ENCODE measurements at places on chromosomes 12 and 14.

DNA sequence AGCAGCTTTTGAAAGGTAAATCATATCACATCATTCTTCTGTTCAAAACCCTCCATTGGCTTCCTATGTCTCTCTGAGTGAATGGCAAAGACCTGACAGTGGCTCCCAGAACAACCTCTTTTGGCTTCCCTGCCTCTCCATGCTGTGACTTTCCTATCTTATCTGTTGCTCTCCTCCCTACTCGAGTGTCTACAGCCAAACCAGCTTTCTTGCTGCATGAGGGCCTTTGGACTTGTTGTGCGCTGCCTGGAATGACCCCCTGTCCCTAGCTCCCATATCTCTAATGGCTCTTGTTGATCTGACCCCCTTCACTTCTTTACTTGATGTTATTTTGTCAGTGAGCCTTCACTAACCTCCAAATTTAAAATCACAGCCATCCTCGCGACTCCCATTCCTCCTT, 2.5 kb downstream of the SYNE2 start:
- ATAC-seq, result no peak

GRCh38 chr14:34605461-34605860, 24.5 kb downstream of the SNX6 start:
- ATAC-seq, result no peak

GRCh38 chr12:1552171-1552570, 42.2 kb downstream of the FBXL14 start:
- no peak for ATAC-seq

DNA sequence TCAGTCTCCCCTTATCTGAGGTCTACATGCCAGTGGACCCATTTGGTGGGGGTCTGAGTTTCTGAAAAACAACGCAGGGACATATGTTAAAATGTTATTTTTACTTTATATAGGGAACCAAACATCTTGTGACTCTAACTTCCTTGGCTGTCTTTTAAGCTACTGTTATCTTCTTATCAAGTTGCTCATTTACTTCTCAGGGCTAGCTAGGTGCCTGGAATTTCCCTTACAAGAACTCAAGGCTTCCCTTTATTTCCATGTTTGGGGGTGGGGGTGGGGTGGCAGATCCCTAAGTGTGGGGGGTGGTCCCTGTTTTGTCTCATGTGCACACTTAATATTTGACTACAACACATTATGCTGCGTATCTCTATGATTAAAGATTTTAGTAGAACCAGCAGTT, 31.6 kb downstream of the PPP1R36 start:
- no peak for ATAC-seq

- peak; percentile 98 for ATAC-seq
Observed at GRCh38 chr12:93742110-93742934, 65.1 kb downstream of the CRADD start.

GRCh38 chr14:76887191-76887590, 61.0 kb downstream of the LRRC74A start:
- ATAC-seq, result no peak

DNA sequence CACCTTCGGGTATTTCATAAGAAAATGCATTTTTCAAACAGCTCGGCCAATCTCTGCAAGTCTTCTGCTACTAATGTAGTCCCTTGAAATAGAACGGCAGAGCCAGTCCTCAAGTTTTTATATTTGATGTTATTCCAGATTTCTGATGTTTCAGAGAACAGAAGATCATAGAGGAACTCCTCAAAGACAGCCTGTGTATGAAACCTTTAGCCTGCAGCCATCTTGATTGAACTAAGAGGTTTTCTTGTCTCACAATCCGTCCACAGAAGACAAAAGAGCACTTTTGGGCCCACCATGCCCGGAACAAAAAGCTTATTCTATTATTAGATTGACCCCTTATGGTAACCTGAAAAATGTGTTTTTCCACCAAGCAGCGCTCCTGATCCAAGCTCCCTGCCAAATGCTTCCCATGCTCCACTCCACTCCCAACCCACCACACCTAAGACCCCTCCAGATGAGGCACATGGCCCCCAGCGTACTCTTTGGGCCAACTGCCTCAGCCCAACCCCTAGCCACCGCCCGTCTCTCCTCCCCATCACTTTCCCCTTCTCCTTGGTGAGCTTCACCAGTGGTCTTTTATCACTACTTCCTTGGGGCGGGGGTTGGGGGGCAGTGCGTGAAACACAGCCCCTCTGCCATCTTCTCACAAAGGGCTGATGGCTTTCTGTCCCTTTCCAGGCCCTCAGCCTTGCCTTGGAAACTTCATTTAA, 175.8 kb downstream of the CALM1 start:
- no peak for ATAC-seq

- ATAC-seq, result no peak
Observed at GRCh38 chr12:91991399-91992187, 154.1 kb downstream of the BTG1 start.

DNA sequence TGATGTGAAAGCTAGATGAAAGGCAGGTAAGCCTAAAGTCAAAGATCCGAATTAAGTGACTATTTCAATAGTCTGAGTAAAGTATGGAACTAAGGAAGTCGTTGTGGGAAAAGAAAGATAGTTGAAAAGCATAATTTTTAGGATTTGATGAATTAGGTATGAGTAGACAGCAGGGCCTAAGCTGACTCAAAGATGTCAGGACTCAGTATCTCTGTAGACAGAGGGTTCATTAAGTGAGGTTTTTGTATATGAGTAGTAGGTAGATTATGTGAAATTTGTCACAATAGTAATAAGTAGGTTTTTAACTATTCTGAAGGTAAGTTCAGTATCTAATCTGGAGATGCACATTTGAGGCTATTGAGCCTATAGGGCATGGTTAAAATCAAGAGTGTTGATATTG, 196.4 kb downstream of the RASSF9 start:
- no peak for ATAC-seq

DNA sequence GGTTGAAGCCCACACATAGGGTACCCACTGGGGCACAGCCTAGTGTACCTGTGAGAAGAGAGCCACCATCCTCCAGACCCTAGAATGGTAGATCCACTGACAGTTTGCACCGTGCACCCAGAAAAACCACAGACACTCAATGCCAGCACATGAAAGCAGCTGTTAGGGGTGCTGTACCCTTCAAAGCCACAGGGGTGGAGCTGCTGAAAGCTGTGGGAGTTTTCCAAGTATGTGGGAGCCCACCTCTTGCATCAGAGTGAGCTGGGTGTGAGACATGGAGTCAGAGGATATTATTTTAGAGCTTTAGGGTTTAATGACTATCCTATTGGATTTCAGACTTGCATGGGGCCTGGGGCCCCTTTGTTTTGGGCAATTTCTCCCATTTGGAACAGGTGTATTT, 30.5 kb downstream of the TSPAN19 start:
- ATAC-seq, result no peak

DNA sequence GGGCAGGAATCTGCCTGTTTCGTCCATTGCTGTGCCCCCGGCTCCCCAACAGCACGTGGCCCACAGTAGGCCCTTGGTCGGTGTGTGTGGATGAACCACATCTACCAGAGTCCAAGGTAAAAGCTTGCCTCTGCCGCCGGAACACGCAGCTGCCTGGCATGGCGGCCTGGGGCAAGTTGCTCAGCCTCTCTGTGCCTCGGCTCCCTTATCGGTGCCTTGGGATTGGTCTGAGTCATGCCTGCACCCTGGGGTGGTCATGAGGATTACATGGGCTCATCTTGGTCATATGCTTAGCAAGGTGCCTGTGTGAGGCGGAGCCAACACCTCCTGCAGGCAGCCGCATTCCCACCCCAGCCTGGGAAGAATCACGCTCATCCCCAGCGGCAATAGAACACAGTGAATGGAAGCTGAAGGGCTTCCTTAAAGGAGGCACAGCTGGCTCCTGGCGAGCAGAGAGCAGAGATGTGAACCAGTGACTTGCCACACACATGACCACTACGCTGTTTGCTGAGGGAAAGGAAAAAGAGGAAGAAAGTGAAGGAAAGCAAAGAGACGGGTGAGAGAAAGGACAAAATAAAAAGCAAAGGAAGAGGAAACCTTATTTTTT, 5.5 kb upstream of the SCARB1 start:
- ATAC-seq, result no peak

DNA sequence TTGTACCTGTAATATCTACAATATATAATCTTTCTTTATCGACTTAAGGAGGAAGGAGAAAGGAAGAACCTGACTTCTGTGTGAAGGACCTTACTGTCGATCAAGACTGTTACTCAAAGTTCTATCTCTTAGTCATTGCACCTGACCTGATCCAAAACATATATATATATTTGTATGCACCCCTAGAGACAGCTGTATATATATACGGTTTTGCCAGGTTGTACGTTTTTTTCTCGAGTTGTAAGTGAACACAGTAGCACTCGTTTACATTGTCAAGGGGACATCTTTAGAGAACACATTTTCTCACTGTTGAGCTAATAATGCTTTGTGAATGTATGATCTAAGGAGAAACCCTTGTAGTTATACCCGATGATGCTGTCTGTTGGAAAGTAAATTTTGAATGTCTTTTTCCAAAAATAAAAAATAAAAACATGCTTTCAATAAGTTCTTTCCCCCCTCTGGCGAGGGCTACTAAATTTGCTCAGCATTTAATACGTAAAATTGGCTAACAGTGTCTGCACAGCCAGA, 536 bp upstream of the SLC35E3 start:
- no peak for ATAC-seq

DNA sequence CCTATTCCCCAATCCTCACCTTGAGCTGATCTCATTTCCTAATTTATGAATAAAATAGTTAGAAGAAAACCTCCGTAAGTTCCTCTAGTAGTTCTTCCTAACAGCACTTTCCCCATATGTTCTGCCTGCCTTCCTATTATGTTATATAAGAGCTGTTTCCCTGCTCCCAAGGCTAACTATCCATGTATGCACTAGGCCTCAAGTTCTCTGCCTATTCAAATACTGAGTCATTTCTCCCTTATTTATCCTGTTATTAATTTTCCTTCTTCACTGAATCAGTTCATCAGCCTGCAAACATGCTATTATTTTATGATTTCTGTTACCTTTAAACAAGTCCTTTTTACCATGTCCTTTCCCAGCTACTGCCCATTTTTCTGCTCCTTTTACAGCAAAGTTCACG, 164.1 kb downstream of the EPS8 start:
- no peak for ATAC-seq

GRCh38 chr12:49346659-49347310, at the start of gene DNAJC22:
Gene DNAJC22, plus strand, starts transcription at chr12:49346888. Its CDS starts 1,985 bp downstream, at chr12:49348873.
- no peak for ATAC-seq

DNA sequence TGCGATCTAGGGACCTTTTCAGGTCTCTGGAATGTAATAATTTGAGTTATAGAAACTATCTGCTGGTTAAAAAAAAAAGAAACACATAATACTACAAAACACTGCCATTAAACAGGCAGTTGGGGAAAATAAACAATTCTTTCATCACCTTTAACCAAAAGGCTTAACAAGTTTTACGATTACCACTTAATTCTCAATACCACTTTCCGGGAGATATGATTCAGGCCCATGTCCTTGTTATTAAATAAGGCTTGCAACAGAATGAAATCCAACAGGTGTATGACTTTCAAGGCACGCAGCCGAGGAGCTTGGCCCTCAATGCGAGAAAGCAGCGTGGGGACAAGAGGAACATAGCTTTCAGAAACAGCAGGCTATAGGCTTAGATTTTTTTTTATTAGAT, 5.6 kb upstream of the GLRX5 start:
- no peak for ATAC-seq
